Breast epithelium (tissue), 4 donors: ENCODE measurements at places on chromosomes 5 and 9. TPM values are rescaled to one million over a fixed set of nuclear protein-coding genes. Genes with fewer than 3 reads are reported as not detected.

DNA sequence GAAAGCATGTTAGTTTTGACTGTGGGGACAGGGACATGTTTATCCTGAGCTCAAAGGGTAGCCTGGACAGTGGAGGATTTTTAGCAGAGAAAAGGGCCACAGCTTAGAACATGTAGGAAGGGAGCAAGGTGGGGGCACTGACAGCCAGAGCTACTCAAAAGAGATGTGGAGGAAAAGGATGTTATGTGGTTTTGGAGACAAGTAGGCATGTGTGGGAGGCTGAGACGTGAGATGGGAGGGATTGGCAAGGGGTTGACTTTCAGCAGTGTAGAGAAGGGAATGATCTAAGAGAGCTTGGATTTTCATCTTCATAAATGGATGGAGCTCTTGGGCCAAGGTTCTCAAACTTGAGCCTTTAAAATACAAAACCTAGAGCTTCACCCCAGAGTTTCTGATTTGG lies 24.0 kb downstream of the SYK start:
- no peaks in the 10 kb centered on the region for H3K27me3 ChIP-seq
- H3K4me1 ChIP-seq = no peaks in the 10 kb centered on the region
- H3K27ac ChIP-seq = no peak overlapping the region
- no peak for DNase-seq

GRCh38 chr5:44246986-44247385 lies 142.2 kb downstream of the FGF10 start:
- no peaks in the 10 kb centered on the region for H3K36me3 ChIP-seq
- H3K27me3 ChIP-seq = no peaks in the 10 kb centered on the region
- H3K27ac ChIP-seq = no peak overlapping the region
- H3K4me3 ChIP-seq = no peak overlapping the region
- no peak for DNase-seq

DNA sequence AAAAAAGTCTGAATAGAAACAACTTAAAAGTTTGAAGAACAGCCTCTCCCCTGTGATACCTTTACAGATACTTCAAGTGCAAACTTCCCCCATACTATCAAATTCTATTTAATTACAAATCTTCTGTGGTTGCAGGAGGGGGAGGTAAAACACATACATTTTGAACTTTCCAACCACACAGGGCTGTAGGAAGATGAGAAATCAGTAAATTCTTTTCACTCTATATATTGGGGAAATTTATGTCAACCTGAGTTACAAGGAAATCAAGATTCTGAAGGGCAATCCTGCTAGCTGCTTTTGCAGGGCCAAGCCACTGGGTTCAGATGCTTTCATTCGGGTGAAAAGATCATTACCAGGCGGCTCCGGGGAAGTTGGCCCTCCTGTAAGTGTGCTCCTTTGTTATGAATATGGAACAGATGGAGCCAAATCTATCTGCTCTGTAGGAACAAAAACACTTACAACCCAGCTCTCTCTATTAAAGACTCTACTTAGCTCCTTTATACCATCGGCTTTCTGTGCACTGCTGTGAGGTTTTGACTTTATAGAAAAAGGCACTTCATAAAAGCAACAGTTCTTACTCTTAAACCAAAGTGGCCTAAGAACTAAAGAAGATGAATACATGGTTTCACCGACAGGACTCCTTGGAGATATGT lies 269.1 kb downstream of the EFNA5 start:
- H3K36me3 ChIP-seq = no peaks in the 10 kb centered on the region
- no peaks in the 10 kb centered on the region for H3K27me3 ChIP-seq
- H3K27ac ChIP-seq = no peak overlapping the region
- H3K4me3 ChIP-seq = no peak overlapping the region

The PCDHB16 gene
- 6.3 TPM for total RNA-seq

GRCh38 chr5:38601133-38601862 lies 44.9 kb upstream of the LIFR start:
- H3K27me3 ChIP-seq = no peaks in the 10 kb centered on the region
- no peak overlapping the region for H3K27ac ChIP-seq
- no peaks in the 10 kb centered on the region for H3K4me1 ChIP-seq
- H3K36me3 ChIP-seq = no peaks in the 10 kb centered on the region
- DNase-seq = no peak
- H3K4me3 ChIP-seq = no peak overlapping the region

GRCh38 chr5:109697339-109697738 lies 7.6 kb downstream of the MAN2A1 start:
- H3K27ac ChIP-seq = no peak overlapping the region
- no peak for DNase-seq
- H3K36me3 ChIP-seq = no peaks in the 10 kb centered on the region
- no peaks in the 10 kb centered on the region for H3K27me3 ChIP-seq
- H3K4me3 ChIP-seq = no peak overlapping the region

- no peak overlapping the region for H3K27ac ChIP-seq
- H3K4me1 ChIP-seq = no peaks in the 10 kb centered on the region
- no peaks in the 10 kb centered on the region for H3K36me3 ChIP-seq
- H3K4me3 ChIP-seq = no peak overlapping the region
Measured at GRCh38 chr9:12091865-12092527, 601.2 kb upstream of the TYRP1 start.

DNA sequence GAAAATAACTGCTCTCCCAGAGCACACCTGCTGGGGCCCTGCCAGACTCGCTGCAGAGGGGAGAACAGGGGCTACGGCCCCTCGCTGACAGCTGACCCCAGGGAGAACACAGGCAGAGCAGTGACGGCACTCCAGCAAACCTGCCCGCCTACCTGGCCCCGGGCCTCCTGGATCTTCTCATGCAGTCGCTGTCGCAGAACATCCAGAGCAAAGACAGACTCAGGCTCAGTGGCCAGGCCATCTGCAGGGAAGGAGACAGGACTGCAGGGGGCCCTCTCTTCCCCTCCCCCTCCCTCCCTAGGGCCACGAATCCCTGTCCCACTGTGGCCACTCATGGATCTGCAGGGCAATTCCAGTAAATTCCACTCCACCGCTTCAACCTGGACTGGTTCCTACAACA lies 2.4 kb downstream of the SURF6 start:
- H3K27me3 ChIP-seq = no peaks in the 10 kb centered on the region
- no peak for DNase-seq
- peaks cover 12% of the 10 kb centered on the region for H3K4me1 ChIP-seq
- no peak overlapping the region for H3K27ac ChIP-seq
- no peak overlapping the region for H3K4me3 ChIP-seq

DNA sequence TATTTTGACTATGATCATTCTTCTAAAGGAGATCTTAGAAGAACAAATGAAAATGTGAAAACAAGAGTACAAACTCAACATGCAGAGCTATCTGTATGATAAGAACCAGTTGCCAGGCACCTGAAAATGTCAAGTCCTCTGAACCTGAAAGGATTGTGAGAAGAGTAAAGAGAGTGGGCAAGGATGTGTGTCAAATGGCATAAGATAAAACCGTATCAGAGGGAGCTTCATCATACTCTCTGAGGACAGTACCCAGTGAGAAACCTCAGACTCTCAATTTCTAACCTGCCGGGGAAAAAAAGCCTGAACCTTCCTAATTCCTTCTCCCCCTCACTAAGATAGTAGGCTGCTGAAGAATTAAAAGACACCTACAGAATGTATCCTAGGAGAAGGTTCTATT lies 6.8 kb downstream of the ETF1 start:
- no peak overlapping the region for H3K4me3 ChIP-seq
- no peak for DNase-seq
- peaks cover 13% of the 10 kb centered on the region for H3K4me1 ChIP-seq
- H3K36me3 ChIP-seq = no peaks in the 10 kb centered on the region

The ADGRD2 gene
- total RNA-seq = 2.6 TPM

The CDH6 gene
- 3.9 TPM for total RNA-seq

DNA sequence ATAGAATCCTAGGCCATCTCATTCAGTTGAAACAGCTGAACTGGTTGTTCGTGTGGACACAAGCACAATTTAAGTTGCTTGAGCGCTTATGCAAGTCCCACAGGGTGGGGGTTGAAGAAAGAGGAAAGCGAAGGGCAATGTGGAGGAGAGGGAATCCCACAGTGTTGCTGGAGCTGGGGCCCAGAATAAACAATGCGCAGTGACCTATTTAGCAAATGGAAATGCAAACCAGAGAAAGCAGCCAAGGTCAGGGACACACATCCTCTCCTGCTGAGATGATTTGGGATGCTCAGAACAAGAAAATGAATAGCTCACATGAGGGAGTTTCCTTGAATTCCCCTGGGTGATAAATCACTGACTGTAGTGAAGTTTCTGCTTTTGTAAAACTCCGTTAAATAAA lies 838.3 kb downstream of the TLE4 start:
- H3K27ac ChIP-seq = no peak overlapping the region
- H3K4me1 ChIP-seq = no peaks in the 10 kb centered on the region
- DNase-seq = no peak
- no peaks in the 10 kb centered on the region for H3K36me3 ChIP-seq

GRCh38 chr5:90626493-90626892 lies 67.9 kb downstream of the ADGRV1 start:
- H3K27me3 ChIP-seq = no peaks in the 10 kb centered on the region
- H3K36me3 ChIP-seq = no peaks in the 10 kb centered on the region
- H3K4me3 ChIP-seq = no peak overlapping the region
- no peak for DNase-seq
- H3K4me1 ChIP-seq = no peaks in the 10 kb centered on the region

- H3K4me3 ChIP-seq = no peak overlapping the region
- no peak for DNase-seq
- no peaks in the 10 kb centered on the region for H3K27me3 ChIP-seq
- H3K4me1 ChIP-seq = no peaks in the 10 kb centered on the region
- no peaks in the 10 kb centered on the region for H3K36me3 ChIP-seq
Measured at GRCh38 chr5:35030426-35031100, 17.2 kb downstream of the AGXT2 start.

GRCh38 chr5:176817841-176818377 lies 7.5 kb downstream of the UNC5A start:
- no peak for DNase-seq
- no peaks in the 10 kb centered on the region for H3K4me1 ChIP-seq
- no peaks in the 10 kb centered on the region for H3K36me3 ChIP-seq
- H3K27ac ChIP-seq = no peak overlapping the region

DNA sequence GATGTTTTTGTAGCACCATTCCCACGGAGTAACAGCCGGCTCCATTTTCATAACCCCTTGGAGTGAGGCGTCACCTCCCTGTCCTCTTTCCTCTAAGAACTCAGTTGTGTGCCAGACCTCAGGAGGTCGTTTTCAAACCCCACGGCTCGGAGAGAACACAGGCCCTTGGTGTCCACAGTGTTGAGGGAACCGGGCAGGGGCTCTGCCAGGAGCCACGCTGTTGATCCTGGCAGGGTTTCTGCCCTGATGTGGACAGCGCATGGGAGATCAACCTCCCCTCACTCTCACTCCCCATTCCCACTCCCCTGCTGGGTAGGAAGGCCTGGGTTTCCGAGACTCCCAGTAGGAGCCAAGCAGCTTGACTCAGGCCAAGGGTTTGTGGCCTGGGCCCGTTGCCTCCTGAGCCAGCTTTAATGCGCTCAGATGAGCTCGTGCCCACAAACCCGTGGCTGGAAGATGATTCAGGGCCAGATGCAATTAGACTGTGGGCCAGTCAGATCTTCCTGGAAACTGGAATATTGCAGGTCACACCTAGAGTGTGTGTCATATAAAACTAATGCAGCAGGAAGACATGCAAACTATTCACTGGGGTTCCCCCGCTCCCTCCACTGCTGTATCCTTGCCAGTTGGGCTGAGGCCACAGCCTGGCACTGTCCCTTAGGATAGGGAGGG lies 133.4 kb downstream of the SLC12A2 start:
- DNase-seq = peak; percentile 64
- H3K36me3 ChIP-seq = no peaks in the 10 kb centered on the region
- no peaks in the 10 kb centered on the region for H3K4me1 ChIP-seq
- H3K27ac ChIP-seq = peak overlapping the region; percentile 65

DNA sequence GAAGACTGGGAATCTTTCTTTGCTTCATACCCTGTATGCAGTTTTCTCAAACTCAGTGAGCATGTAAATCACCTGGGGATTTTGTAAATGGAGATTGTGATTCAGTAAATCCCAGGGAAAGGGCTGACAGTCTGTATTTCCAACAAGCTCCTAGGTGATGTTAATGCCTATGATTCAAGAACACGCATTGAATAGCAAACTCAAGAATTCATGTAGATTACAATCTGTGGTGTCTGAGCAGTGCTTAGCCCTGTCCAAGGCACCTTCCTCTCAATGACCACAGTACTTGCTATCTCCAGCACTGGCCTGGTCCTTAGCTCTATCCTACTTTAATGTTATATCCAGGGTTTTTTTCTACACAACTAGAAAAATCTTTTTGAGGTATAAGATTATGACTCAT lies 721.4 kb upstream of the MEF2C start:
- H3K27ac ChIP-seq = no peak overlapping the region
- H3K36me3 ChIP-seq = no peaks in the 10 kb centered on the region
- no peaks in the 10 kb centered on the region for H3K27me3 ChIP-seq
- H3K4me3 ChIP-seq = no peak overlapping the region
- DNase-seq = no peak

DNA sequence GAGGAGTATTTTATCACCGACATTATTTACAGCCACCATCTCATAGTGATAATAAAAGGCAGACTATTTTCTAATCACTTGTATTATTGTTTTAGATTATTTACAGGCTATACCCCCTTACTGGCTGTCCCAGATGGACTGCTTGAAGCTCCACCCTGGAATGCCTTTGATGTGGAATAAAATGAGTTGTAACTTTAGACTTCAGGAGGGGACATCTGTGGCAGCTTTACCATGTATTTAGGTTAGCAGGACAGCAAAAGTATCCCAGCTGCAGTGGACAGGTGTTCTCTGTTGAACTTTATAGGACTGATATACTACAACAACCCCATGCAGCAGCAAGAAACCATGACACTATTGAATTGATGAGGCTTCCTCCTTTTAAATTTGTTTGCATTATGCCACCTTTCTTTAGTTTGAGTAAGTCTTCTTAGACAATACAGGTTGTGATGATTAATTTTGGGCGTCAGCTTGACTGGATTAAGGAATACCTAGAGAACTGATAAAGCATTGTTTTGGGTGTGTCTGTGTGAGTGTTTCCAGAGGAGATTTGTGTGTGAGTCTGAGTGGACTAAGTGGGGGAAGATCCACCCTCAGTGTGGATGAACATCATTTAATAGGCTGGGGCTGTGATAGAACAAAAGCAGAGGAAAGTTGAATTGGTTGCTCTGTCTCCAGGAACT lies 29.2 kb upstream of the C9orf57 start:
- DNase-seq = no peak
- H3K27me3 ChIP-seq = no peaks in the 10 kb centered on the region
- H3K27ac ChIP-seq = no peak overlapping the region

DNA sequence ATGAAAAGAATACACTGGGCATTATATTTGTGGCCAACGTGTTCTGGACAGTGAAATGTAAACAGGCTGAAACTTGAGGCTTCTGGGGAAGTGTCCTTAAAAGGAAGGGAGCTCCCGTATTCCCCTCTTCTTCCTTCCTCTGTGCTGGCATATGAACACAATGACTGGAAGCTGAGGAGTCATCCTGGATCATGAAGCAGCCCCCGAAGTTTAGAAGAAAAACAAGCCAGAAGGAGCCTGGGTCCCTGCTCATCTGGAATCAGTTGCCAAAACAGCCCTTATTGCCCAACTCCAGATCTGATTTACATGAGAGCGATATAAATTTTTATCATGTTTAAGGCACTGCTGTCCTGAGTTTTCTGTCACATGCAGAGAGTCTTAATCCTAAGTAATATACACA lies 65.4 kb upstream of the SLC1A1 start:
- no peaks in the 10 kb centered on the region for H3K27me3 ChIP-seq
- no peaks in the 10 kb centered on the region for H3K36me3 ChIP-seq
- no peaks in the 10 kb centered on the region for H3K4me1 ChIP-seq
- H3K27ac ChIP-seq = no peak overlapping the region
- no peak overlapping the region for H3K4me3 ChIP-seq
- DNase-seq = no peak
